ENCODE measurements at places on chromosomes 13 and 19.

GRCh38 chr13:92265408-92265807, 867.0 kb downstream of the GPC5 start:
- no peak for DNase-seq

DNA sequence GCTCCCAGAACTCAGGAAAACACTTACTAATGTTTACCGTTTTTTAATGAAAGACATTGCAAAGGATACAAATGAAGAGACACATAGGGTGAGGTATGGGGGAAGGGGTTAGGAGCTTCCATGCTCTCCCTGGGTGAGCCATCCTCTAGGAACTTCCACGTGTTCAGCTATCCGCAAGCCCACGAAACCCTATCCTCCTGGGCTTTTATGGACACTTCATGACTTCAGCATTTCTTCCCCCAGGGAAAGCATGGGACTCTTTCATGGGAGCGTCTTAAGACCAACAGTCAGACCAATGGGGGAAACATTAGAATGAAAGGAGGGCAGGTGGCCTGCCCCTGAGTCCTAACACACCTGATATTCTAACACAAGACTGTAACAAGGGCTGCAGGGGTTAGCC, 6.6 kb upstream of the ESD start:
- DNase-seq = no peak

DNA sequence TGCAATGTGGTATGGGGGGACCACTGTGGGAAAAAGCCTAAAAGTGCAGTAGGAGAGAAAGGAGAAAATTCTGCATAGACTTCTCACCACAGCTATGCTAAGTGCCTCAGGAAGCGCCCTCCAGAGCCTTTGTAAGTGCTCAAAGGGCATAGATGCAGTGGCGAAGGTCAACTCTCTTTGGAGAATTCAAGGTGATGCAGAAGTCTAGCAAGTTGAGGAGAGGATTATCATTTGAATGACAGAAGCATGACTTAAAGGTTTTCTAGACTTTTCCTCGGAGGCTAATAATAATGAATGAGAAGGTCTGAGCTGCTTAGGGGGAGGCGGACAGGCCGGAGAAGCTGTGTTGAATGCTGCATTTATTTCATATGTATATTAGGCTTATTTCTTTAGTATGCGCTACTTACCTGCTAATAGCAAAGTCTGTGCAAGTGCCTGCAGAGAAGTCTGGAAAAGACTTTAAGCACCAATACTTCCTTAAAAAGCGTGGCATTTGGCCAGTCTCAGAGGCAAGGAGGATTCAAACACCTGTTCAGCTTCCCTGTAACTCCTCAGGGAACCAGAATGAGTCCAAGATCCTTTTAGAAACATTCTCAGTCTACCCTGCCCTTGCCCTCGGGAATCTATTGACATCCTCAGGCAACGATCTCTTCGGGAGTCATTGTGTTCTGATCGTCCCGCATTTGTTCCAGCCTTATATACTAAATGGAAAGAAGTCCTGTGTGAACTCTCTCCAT, 56.2 kb downstream of the FLT1 start:
- DNase-seq = no peak

DNA sequence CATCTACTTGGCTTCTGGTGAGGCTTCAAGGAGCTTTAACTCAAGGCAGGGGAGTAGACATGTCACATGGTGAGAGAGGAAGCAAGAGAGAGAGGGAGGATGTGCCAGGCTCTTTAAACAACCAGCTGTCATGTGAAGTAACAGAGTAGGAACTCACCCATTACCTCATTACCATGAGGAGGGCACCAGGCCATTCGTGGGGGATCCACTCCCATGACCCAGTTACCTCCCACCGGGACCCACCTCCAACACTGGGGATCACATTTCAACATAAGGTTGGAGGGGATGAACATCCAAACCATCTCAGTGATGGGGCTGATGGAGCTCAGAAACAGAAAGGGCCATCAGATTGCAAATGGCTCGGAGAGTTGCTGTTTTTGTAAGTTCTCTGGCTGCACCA, 12.9 kb downstream of the VSTM2B start:
- DNase-seq = peak; percentile 17

DNA sequence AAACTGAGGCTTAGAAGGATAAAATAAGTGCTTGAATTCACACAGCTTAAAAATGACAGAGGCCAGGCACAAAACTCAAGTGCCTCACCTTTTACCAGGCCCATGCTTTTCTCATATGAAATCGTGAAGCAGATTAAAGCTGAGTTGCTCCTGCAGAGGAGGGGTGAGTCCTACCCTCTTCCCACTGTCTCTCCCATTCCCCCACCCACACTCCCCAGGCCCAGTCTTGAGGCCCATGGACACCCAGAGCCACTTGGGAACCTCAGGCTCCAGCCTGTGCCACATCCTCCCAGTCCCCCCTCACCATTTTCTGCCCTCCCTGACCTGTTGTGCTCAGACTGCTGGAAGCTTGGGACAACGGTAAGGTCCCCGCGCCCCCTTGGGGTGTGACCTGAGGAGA, 17.5 kb downstream of the ZNF574 start:
- DNase-seq = no peak

GRCh38 chr19:36152019-36152351, 262 bp downstream of the COX7A1 start:
- no peak for DNase-seq

GRCh38 chr13:98678741-98679140, 73.7 kb downstream of the SLC15A1 start:
- peak; percentile 34 for DNase-seq

DNA sequence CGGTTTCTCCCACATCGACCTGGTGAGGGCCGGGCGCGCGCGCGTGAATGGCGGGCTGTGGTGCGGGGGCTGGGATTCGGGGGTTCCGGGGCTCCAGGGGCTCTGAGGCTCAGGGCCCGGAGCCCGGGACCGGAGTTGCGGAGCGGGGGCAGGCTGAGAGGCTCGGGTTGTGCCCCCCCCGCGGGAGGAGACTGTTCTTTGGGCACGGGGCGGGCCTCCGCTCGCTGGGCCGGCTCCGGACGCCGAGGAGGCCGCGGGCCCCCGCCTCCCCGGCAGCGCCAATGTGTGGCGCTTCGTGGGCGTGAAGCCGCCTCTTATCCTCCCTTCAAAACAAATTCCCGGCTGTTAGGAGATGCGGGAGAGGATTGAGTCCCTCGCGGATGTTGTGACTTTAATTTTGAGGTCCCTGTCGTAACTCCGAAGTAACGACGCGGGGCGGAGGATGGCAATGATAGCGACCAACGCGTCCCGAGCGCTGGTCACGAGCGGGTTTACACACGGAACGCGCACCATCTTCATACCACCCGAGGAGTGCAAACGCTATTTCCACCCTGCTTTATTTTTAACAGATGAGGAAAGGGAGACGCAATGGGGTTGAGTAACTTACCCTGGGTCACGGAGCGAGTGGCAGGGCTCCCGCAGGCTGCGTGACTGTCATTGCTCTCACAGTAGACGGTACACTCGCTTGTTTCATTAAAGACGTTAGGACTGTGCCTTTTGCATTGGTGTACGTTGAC, 536 bp downstream of the UBA2 start:
- DNase-seq = no peak

- no peak for DNase-seq
Observed at GRCh38 chr13:42384265-42384664, 112.3 kb downstream of the AKAP11 start.

GRCh38 chr19:48636859-48637448, at the start of gene DBP:
DBP (minus strand) TSS chr19:48637379; CDS start chr19:48636994, 385 bp downstream.
- DNase-seq = peak; percentile 73

DNA sequence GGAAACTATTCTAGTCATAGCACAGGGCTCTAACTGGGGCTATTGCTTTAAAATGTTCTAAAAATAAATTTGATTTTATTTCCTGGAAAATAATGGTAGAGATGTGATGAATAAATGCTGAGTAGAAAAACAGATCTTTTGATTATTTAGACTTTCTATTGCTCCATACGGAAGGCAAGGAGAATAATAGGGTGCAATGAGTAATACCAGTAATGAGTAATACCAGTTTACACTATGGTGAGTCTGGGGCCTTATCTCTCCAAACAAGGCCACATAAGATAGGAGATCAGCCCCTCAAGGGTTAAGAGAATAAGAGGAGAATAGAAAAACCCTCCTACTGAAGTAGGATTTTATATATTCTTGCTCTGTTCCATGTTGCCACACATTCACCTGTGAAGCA, 390.4 kb downstream of the KLF5 start:
- no peak for DNase-seq

DNA sequence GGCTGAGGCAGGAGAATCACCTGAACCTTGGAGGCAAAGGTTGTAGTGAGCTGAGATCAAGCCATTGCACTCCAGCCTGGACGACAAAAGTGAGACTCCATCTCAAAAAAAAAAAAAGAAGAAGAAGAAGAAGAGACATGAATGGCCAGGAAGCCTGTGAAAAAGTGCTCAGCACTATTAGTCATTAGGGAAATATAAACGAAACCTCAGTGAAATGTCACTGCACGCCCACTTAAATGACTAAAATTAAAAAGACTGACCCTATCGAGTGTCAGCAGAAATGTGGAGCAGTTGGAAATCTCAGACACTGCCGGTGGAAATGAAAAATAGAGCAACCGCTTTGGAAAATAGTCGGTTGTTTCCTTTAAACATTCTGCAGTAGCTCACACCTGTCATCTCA, 5.5 kb upstream of the TYROBP start:
- DNase-seq = no peak

DNA sequence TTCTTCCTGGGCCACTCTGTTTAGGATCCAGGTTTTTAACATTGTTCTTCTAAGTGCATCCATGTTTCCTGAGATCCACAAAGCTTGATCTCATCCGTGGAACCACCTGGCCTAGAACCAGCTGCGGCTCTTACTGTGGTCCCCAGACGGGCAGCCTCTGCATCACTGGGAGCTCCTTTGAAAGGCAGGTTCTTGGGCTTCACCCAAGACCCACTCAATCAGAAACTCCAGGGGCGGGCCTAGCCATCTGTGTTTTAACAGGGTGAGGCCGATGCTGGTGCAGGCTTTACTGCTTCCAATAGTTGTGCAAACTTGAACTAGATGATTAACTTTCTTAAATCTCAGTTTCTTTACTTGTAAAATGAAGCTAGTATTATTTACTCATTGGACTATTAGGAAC, 605.7 kb downstream of the FGF9 start:
- no peak for DNase-seq

DNA sequence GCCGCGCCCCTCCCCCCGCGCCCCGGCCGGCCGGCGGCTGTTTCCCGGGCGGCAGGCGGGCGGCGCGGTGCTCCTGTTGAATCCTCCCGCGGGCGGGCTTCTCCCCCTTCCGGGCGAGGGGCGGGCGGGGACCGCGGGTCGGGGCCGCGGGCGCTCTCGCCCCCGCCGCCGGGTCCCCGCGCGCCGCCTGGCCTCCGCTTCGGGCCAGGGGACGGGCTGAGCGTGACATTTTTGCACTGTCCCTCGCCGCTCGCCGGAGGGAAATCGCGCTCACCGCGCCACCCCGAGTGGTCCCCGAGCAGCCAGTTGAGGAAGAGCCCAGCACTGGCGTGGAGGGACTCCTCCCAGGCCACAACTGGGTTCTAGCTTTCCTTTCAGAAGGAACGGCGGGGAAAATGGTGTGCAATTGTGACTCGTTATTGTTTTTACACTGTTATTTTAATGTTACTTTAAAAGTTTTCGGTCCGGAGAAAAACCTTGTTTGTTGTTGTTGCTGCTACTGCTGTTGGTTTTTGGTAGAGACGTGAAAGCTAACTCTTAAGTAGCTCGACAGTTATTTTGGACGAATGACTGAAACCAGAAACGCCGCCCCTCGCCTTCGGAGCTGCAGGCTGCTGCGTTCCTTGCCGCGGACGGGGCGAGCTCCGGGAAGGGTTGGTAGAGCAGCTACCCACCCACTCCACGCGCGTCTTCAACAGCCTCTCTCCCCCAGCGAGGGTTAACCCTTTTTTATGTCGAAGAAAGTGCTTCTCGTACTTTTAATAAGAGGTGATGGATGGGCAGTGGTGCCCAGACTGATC, 959 bp downstream of the PDS5B start:
- DNase-seq = peak; percentile 76

GRCh38 chr13:46172531-46172991, 9.4 kb downstream of the LCP1 start:
- DNase-seq = no peak

GRCh38 chr19:16213076-16213475, 15.4 kb downstream of the AP1M1 start:
- no peak for DNase-seq

- no peak for DNase-seq
Observed at GRCh38 chr19:53982611-53983010, 8.8 kb upstream of the CACNG6 start.

DNA sequence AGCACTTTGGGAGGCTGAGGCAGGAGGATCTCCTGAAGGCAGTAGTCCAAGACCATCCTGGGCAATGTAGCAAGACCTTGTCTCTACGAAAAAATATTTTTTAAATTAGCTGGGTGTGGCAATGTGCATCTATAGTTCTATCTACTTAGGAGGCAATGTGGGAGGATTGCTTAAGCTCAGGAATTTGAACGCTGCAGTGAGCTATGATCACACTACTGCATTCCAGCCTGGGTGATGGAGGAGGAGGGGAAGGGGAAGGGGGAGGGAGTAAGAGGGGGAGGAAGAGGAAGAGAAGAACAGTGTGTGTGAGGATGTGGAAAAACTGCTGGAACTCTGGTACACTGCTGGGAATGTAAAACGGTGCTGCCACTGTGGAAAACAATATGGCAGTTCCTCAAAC, 9.2 kb upstream of the CLIP3 start:
- DNase-seq = no peak

DNA sequence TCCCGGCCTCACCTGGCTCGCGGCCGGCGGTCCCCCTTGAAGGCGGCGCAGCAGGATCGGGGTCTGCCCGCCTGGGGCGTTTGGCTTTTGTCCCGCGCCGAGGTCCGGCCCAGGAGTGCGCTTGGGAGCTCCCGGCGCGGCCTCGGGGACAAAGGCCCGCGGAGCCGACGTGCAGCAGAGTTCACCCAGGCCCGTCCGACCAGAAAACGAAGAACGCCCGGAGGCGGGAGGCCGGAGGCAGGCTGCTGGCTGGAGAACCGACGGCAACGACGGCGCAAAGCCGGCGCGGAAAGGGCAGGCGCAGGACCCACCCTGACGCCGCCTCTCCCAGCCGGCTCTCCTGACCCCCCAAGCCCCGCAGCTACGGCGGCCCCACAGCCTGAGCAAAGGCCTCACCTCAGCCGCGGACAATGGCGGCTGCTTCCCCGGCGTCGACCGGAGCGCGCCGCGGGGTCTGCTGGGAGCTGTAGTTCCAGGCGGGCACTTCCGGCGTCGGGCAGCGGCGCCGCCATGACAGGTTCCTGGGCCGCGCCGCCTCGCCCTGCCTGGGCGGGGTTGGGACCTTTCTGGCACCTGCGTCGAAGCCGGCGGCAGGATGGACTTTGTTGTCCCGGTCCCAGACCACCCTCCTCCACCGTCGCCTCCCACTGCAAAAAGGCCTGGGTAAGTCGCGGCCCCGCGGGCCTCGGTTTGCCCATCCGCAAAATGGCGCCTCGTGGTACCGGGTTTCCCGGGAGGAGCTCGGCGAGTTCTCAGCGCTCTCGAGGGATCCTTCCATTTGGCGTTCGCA, at the start of gene ZNF606:
TSS of gene ZNF606 (minus strand) at position 437 of the 790 bp plus-strand sequence. CDS start 1,501 bp downstream, outside the sequence.
- DNase-seq = peak; percentile 90

GRCh38 chr13:99514801-99515200, 13.5 kb downstream of the TM9SF2 start:
- no peak for DNase-seq

DNA sequence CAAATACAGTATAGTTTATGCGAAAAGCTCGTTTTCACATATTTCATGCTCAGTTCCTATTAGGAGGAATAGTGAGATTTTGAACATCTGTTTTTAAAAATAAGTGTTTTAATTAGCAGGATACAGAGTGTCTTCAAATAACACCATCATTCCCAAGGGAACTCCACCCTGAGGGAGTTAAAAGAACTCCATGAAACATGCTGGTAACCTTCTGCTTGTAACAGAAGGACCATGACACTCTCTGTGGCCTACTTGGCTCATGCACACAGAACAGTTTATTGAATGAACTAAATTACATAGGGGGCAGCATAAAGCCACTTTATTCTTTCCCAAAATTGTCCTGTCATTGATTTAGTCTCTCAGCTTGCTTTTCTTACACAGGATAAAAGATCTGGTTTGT, 809.5 kb upstream of the SLITRK6 start:
- no peak for DNase-seq
